Fibroblast of the conjunctiva (primary cell): ENCODE measurements at places on chromosomes 6 and 20.

DNA sequence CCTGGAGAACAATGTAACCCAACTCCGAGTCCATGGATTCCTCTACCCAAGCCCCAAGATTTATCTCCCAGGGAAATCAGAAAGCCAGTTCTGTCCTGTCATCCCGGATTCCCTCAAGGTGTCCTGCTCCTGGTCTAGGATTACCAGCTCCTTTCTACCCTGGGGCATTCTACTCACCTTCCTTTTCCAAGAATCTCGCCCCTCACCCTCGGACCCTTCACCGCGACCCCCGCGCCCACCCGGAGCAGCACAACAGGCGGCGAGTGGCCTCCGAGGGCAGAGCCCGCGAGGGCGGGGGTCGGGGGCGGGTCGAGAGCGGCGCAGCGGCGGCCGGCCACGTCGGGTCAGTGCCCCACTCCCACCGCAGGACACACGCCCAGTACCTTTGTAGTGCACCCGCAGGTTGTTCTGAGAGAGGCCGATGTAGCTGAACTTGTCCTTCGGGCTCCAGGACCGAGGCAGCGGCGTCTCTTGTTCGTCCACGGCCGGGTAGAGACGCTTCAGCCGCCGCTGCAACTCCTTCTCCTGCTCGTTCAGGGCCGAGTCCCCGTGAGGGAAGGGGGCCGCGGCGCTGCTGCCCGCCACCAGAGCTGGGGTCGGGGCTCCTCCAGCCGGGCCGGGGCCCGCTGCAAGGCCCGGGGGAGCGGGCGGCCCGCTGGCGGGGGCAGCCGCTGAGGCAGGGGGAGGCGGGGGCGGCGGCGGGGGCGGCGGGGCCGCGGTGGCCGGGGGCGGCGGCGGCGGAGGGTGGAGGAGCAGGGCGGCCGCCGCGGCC lies 897 bp downstream of the RANBP9 start:
- DNase-seq: no peak

DNA sequence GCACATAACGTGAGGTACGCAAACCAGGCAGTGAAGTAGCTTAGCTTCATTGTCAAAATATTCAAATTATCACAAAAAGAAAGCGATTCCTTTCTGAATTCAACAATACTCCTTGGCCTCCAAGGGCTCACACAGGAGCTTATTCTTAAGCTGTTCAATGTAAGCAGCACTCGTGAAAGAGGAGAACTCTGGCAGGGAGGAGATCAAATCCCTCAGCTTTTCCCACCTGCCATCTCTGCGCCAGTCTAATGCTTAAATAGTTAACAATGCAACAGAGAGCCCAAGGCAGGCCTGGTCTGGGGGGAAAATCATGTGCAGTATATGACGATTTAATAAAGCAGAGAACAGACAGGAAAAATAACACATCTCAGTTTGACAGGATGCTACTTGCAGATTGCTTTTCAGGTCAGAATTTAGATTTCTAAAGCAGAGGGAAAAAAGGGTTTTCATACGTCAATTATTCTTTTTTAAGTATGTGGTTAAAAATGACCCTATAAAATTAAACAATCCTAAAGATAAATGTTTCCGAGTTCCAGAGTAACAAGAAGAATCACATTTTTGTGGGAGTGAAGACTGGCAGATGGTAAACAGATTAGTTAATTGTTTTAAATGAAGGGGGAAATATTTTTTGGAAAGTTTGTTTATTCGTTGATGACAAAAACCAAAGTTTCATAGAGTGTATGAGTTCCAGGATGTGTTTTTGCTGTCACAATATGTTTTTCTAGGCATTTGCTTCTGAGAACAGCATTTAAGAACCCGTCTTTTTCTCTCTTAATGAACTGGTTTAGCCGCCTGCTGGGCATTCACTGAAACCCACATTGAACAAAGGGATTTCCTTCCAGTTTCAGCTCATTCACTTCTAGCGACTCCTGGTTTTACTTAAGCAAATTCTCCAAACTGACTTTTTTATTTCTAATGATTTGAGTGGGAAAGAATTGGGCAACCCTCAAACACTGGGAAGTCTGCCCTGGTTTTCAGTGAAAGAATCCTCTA lies 45.9 kb downstream of the PLAGL1 start:
- peak; percentile 59 for DNase-seq

DNA sequence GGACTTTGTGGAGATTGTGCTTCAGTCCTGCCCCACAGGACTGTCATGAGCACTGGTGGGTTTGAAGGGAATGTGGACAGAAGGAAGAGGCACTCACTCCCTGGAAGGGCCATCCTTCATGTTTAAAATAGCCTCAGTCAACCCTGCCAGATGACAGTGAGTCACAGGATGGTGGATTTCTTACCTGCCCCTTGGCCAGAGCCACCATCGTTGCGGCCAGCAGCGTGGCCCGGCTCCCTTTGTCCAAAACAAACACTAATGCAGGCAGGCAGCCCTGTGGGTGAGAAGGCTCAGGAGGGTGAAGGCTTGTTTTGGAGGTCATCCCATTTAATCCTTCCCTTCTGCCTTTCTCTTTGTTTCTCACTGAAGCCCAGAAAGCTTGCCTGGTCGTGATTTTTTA lies 422.7 kb downstream of the CD83 start:
- DNase-seq: no peak

- DNase-seq: no peak
Observed at GRCh38 chr6:137794516-137795201, 72.4 kb upstream of the TNFAIP3 start.

DNA sequence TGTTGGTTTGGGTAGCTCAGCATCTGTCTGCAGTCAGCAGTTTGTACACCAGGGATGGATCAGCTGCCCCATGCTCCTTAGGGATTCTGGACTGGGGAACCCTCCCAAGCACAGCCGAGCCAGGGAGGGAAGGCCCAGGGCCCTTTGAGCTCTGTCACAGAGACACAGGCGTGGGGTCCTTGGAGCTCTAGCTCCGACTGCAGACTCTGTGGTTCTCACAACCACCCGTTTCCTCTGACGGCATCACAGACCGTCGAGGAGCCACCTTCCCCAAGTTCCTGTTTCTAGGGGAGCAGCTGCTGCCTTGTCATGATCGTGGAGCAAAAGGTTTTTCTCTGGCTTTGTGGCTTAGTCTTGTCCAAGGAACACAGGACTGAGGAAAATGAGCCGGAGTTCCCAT lies at the start of gene SLA2:
TSS of gene SLA2 (minus strand) at position 199 of the 400 bp plus-strand sequence. CDS start 4,861 bp downstream, outside the sequence.
- no peak for DNase-seq

DNA sequence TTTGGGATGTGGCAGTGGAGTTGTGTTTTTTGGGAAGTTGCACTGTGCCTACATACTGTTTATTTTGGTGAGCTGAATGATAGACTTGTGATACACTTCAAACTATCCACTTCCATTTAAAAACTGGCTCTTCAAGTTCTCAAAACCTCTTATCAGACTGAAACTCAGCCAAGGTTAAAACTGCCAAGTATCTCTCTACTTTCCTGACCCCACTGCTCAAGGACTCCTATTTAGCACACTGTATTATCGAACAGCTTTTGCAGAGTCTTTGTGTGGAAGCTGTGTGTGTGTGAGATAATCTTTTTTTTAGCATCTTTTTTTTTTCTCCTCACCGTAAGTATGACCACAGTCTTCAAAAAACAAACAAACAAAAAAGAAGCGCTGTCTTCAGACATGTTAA lies 21.1 kb downstream of the STX11 start:
- DNase-seq: no peak

- no peak for DNase-seq
Observed at GRCh38 chr6:41352396-41352795, 17.0 kb downstream of the NCR2 start.

DNA sequence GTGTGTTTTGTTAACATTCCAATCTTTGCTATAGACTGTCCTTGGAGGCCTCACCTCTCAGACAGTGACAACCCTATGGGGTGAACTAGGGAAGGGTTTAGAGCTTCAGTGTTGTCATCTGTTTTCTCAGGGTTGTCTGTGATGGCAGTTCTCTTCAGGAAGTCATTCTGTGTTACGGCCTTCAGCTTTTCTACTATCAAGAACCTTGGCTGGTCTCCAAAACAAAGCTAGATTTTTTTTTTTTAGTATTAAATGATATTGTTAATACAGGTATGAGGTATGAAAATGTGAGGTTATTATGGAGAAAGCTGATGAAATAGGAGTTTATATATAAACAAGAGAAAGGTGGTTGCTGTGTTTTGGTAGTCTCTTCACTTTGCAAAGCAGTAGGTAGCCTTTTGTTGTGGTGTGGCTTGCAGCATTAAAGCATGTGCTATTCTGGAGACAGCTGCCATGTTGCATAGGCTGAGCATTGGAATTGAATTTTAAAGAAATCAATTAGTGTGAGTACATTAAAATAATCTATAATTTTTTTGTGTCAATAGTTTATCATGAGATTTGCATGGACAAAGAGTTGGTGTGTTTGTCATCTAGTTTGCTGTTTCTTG lies 162.6 kb downstream of the CARMIL1 start:
- DNase-seq: no peak

GRCh38 chr6:113570161-113570560 lies 287.0 kb upstream of the MARCKS start:
- DNase-seq: no peak

DNA sequence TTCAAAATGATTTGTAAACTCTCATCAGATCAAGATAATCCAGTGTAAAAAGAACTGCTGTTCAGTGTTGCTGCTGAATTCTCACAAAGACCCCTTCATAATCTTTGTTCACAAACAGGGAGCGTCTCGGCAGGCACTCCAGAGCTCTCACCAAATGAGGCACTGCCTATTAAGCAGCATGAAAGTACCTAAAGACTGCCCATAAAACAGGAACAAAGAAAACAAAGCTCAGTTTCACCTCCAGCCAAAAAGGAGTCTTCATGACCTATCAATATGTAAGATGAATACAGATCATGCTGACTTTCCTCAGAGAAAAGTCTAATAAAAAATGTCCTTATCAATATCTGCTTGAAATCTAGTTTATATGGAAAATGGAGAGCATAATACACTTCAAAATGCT lies 41.8 kb downstream of the GPR63 start:
- no peak for DNase-seq
